NCI-H510A (cell line): ENCODE measurements at places on chromosomes 3 and 15.

- no peak for DNase-seq
Observed at GRCh38 chr3:105938101-105938500, 69.3 kb upstream of the CBLB start.

DNA sequence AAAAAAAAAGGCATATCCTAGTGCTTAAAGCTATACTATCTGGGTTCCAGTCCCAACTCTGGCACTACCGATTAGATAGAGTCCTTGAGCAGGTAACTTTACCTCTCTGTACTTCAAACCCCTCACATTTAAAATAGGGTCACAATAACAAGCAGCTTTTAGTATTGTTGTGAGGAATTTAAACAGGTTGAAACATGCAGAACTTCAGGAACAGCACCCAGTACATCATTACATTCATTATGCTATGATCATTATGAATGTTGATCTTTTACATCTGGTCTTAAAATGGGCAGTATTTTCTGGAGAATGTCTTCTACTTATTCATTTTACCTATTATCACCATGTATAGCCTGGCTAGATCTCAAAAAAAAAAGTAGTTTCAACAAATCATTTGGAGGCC is 176.1 kb upstream of the CCDC54 start:
- DNase-seq = no peak

- peak; percentile 5 for DNase-seq
Observed at GRCh38 chr3:192409838-192410683, 317.3 kb downstream of the FGF12 start.

DNA sequence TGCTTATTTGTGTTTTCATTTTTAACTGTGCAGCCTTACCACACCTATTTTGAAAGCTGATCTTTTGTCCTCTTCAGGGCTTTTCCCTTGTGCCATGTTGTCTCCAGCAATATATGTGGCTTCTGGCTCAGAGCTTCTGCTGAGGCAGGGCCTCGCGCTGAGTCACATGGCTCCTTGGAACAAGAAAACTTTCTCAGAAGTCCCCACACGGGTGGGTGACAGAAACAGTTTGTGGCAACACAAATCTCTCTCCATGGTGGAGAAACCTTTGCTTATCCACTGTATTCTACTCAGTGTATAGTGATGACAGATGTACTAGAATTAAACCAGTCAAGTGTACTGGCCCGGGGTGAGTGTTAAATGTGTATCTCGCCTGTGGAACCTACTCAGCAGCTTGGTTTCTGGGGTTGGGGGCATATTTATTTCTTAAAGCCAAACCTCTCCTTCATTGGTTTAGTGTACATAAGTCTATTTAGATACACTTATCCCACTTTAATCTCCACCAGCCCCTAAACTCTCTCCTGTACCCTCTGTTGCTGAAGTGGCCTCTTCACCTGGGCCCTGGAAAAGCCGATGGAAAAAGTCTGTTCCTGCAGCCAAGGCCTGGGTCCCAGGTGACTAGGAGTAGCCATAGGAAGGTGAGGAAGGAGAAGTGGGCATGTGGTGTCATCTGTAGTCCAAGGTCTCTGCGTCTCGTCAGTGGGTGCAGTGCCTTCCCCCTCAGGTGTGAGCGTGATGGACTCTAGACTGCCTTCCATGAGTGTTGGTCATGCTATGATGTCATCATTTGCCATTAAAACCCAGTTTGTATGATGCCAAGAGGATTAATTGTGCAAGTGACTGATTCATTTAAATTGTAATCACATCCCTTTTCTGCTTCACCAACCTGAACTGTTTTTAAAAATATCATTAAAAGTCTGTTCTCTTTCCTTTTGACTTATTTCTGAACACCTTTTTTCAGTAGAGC is 3.2 kb upstream of the FBXL22 start:
- DNase-seq = no peak

DNA sequence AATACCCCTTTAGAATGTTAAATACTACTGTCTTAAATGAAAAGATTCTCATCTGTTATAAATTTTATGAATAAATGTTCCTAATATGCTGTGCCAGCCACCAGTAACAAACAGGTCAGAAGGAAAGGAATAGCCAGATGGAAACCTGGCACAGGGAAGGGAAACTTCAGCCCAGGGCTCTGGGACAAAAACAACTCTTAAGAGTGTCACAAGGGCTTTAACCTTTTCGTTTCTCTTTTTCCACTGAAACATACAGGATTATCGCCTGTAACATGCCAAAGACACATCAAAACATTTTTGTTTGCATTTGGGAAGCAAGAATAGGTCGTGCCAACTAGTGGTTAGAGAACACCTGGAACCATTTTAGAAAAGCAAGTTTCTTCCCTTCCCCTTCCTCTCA is 109.0 kb upstream of the NEDD4 start:
- DNase-seq = no peak

- DNase-seq = no peak
Observed at GRCh38 chr3:106282943-106283342, 414.1 kb upstream of the CBLB start.

DNA sequence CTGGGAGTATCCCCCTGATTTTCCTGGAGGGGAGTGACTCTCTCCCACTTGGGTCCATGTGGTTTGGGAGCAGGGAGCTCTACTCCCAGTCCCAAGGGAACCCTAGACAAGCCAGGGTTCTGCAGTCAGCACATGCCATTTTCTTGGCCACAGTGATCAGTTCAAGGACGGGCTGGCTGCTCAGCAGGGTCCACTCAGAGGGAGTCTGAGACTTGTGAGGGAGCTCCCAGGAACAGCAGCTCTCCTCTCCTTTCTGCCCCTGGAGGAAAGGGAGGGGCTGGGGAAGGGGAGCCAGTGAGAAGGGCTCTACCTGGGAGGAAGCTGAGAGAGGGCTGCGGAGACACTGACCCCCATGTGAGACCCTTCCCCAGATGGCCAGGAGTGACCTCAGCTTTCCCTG is 29.1 kb upstream of the LMCD1 start:
- no peak for DNase-seq

GRCh38 chr3:114794894-114795630 is 352.0 kb downstream of the ZBTB20 start:
- no peak for DNase-seq

DNA sequence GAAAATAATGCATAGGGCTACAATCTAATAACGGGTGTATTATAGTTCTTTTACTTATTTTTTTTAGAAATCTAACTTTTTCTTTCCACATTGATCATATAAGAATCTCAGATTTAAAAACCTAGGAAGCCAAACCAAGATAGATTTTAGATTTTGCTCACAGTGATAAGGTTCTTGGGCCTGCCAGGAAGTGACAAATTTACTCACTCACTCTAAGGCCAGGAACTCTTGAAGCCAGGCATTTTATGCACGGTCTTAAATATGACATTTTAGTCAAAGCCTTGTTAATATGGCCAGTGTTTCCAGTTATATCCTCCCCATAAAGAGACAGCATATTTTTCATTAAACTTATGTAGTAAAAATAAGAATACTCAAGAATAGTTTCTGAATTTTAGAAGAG is 271.4 kb downstream of the SQOR start:
- no peak for DNase-seq

DNA sequence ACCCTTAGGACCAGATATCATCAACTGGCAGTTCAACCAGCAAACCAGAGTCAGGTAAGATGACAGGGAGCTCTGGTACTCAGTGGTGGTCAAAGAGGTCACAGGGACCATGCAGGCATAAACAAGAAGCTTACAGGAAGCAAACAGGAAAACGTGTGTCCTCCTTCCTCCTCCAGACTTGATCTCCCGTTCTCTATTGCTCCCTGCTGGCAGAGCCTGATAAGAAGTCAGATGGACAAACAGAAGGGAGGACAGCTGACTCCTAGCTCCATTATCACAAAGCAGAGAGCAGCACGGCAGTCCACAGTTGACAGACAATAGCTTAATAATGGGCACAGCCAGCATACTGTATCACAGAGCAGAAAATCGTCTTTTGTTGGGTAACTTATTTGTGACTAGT is 156.5 kb upstream of the SLC2A2 start:
- no peak for DNase-seq

GRCh38 chr3:61778095-61778494 is 216.7 kb downstream of the PTPRG start:
- no peak for DNase-seq

GRCh38 chr3:194401868-194402329 is 2.8 kb upstream of the GP5 start:
- DNase-seq = no peak

- DNase-seq = no peak
Observed at GRCh38 chr3:84906065-84906464, 52.7 kb upstream of the CADM2 start.

- DNase-seq = no peak
Observed at GRCh38 chr15:76945494-76946093, 14.0 kb downstream of the RCN2 start.

GRCh38 chr3:64030741-64031140 is 7.4 kb upstream of the PSMD6 start:
- peak; percentile 18 for DNase-seq

DNA sequence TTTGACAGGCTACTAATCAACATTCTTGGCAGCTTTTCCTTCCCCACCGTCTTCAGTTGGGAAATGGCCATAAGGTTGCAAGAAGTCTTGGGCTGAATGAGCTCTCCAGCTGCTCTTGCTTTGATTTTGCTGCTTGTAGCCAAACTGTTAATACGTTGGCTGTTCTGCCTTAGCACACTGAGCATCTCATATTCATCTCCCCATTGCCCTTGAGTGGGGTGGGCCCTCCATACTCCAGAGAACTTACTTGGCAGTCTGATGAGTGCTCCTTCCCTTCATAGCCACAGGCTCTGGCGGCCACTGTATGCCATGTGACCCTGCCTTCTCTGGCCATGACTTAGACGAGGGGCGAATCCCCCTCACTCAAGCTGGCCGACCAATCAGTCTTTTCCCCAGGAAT is 25.8 kb upstream of the PAQR5 start:
- DNase-seq = no peak

- no peak for DNase-seq
Observed at GRCh38 chr3:196641333-196642054, 2.0 kb downstream of the NRROS start.

DNA sequence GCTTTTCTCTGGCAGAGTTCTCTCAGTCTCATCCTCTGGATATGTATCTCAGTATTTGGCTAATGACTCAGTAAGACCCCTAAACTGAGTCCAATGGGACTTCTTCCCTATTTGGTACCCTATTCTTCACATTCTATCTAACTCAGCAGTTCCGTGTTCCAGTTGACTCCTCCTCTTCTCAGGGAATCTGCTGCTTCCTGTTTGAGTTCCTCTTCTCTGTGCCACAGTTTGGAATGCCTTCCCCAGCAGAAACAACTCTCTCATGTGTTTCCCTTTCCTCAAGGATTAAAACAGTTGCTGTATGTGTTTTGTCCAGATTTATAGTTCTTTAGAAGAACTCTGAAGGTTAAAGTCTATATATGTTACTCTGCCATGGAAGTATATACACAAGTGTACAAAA is 344.0 kb upstream of the RARB start:
- no peak for DNase-seq

DNA sequence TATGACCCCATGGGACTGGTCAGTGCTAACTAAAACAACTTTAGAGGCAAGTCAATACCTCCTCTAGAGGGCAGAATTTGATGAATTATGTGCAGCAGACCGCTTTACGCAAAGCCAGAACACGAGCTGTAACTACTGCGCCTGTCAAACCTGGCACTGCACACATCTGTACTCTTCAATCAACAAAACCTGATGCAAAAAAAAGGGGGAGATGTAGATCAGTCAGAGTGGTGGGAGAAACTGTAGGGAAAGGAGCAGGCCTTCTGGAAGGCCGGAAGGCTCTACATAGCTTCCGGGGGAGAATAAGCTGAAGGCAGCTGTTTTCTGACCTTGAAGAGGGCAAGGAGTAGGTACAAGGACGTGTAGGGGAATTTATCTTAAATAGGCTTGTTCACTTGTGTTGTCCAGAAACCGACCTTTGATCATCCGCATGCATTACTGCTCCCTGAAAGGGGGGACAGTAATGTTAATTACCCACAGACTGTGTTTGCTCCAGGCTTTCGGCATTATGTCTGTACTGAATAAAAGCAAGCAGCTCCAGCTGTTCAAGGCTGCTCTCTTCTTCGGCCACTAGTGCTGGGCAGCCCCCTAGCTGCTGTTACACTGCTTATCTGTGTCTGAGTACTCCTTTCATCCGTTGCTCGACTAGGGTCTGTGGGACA is 41.0 kb downstream of the GPR160 start:
- DNase-seq = no peak

DNA sequence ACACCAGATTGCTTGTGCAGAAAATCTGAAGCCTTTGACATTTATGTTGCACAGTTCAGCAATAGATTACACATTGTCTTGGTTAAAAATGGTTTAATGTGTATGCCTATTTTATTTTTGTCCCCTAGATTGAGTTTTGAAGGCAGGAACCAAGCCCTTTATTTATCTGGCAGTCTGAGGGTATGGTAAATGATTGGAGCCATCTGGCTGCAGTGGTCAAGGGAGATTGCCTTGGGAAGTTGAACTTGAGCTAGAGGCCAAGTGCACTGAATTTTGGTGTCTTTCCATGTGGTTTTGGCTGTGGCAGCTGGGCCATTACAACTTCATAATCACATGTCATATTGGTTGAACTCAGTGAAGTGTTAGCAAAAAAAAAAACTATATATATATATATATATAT is 248.7 kb upstream of the C2CD4B start:
- no peak for DNase-seq

DNA sequence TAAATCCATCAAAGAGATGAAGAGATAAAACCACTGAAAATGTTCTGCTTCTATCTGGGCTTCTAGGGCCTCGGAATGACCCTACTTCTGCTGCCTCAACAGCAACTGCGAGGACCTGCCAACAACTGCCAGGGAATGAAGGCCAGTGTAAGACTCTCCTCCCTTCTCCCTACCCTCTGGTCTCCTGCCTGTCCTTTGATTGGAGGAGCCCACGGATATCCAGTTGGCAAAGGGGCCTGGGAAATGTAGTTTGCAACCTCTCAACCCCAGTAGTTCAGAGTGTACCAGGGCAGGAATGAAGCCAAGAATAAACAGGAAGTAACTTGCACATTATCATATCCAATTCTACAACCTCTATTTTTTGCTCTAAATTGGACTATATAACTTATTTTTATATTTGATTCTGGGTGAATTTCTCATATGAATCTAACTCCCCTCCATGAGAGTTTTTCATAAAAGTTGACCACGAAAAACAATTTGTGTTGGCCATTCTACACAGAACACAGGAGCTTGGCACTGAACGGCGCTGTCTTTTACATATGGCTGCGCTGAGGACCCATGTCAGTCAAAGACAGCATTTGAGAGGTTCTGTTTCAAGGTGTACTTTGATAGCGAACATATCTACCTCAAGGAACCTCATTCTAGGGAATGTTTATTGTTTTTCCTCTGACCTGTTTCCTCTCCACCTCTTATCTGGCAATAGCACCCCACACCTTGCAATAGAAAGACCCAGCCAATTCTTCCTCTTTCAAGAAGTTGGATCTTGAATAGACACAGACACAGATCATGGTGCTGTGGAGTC is 91.1 kb upstream of the RNF7 start:
- DNase-seq = peak; percentile 41

GRCh38 chr15:60933900-60934885 is 294.9 kb downstream of the RORA start:
- DNase-seq = no peak

DNA sequence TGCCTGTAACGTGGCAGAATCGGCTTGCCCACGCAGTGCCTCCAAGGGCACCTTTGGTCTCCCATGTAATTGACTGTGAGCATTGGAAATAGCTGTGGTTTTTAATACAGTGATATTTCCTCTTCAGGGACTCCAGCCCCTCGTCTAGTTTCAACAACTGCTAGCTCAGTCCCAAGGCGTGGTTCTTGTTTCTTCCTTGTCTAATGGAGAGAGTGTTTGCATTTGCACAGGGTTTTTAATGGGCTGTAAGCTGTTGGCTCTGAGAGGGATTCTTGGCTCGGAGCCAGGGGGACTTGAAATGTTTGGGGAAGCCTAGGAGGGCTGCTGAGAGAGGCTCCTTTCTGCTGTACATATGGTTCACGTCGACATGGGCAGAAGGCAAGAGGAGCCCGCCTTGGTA is 86.2 kb downstream of the THSD4 start:
- DNase-seq = peak; percentile 61

GRCh38 chr3:97647441-97647982 is 117.0 kb upstream of the ARL6 start:
- DNase-seq = no peak
